Renal cortical epithelial cell (primary cell): ENCODE measurements at places on chromosomes 2 and 18. TPM values are rescaled to one million over a fixed set of nuclear protein-coding genes. Genes with fewer than 3 reads are reported as not detected.

- DNase-seq: no peak
Measured at GRCh38 chr2:180205621-180206235, 198.6 kb upstream of the CWC22 start.

The CASP8 gene
- total RNA-seq: 48.3 and 51.8 TPM in 2 replicates

- peak; percentile 3 for DNase-seq
Measured at GRCh38 chr2:128473175-128474035, 154.7 kb upstream of the HS6ST1 start.

GRCh38 chr2:200615247-200615646, 29.4 kb downstream of the AOX1 start:
- DNase-seq: peak; percentile 90

DNA sequence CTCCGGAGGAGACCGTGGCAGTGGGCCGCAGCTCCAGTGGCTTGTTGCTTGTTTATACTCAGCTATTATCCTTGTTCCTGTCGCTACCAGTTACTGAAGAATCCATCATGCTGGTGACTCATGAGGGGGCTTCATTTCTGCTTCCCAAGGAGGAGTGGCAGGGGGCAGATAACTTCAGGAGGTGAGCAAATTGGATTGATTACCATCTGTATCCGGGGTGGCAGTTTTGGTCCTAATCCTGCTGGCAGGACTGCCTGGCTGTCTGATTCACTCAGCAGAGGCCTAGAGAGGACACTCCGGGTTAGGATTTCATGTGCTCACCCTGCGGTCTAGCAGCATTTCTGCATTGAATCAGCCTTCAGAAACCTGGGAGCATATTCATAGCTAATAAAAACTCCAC, 230.0 kb downstream of the ACTR3 start:
- no peak for DNase-seq

The HOXD4 gene
- total RNA-seq: 6.6 and 23.2 TPM in 2 replicates

GRCh38 chr2:10519394-10519740, 71.2 kb upstream of the ODC1 start:
- DNase-seq: no peak

- no peak for DNase-seq
Measured at GRCh38 chr18:49948975-49949374, 135.6 kb upstream of the ACAA2 start.

The YPEL5 gene
- 154 and 187 TPM in 2 replicates for total RNA-seq

DNA sequence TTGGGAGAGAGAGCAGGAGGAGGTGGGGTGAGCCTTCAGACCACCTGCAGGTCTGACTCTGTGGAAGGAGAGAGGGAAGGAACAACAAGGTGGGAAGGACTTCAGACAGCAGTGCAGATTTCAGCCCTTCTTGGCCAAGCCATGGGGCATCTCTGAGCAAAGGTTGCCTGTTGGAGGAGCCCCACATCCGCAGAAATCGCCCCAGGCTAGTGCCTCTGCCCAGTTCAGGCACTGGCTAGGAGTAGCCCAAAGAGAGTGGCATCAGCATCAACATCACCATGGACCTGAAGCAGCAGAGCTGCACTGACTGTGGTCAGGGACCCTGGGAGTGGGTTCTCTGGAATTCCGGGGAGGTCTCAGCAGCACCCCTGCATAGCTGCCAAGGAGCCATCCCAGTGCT, 10.2 kb downstream of the GPR55 start:
- no peak for DNase-seq

DNA sequence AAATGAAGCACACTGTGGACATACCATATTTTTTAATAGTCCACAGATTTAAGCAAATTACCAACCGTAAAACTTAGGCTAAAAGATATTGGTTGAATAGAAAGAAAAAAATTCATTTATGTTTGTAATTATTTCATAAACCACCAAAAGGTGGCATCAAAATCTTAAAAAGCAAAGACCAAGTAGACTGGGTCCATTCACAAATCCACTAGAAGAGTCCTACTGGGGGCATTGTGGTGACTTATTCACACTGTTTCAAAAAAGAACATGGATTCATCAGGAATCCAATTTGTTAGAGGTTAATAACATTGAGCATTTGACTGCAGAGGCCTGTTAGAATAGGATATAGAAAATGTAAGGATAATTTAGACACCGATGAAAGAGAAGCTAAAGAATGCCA, 194.9 kb upstream of the KYNU start:
- DNase-seq: peak; percentile 44

DNA sequence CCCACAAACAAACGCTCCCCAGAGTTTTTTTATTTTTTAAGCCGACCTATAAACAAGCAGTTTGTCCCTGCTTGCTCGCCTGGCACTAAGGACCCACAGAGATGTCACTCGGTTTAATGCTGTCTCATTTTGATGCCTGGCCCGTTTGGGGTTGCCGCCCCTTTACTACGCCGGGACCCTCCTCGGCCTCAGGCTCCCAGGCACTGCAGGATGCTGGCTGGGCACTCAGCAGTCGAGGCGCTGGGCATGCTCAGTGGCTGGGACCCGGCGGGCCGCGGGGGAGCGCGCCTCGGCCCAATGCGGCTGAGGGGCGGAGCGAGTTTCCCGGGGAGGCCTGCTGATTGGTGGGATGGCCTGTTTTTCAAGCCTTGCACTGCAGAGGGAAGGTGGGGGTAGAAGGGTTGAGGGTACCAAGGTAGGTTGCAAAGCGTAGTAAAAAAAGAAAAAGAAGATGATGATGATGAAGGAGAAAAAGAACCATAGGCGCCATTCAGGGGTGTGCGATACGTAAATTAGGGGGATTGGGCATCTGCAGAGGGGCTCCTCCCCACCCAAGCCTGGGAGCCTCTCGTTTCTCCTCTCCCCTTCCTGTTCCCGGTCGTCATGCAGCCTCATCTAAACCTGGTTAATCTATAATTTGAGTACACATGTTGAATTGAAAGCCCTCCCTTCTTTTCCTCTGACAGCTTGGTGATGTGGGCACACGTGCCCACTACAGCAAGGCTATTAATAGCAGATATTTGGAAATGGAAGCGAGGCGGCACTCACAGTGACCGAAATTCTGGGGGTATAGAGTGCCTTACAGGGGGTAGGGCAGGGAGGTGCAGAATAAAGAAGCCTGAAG, 1.5 kb upstream of the IRS1 start:
- peak; percentile 90 for DNase-seq
